Activated naive CD4-positive, alpha-beta T cell (primary cell): ENCODE measurements at places on chromosomes 12 and 14.

- no peak for DNase-seq
These were observed 67.2 kb downstream of the GLT1D1 start for GRCh38 chr12:128920468-128920867.

- no peak for DNase-seq
These were observed 359.8 kb downstream of the BTG1 start for GRCh38 chr12:91785655-91786498.

DNA sequence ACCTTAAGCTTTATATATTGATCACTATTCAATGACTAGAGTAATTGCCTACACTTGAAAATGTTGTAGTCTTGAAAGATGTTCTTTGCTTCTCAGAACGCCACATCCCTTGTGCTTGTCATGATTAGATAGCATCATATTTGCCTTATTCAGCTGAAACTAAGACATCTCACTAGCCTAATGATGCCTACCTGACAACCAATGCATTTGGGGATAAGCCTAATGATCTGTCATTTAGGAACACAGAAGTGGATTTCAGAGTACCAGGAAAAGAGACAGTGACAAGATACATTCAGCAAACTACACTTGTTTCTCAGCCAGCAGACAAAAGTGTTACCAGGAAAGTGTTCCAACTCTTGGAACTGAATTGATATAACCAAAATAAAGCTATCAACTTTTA lies 83.7 kb downstream of the ARMH4 start:
- DNase-seq = no peak

DNA sequence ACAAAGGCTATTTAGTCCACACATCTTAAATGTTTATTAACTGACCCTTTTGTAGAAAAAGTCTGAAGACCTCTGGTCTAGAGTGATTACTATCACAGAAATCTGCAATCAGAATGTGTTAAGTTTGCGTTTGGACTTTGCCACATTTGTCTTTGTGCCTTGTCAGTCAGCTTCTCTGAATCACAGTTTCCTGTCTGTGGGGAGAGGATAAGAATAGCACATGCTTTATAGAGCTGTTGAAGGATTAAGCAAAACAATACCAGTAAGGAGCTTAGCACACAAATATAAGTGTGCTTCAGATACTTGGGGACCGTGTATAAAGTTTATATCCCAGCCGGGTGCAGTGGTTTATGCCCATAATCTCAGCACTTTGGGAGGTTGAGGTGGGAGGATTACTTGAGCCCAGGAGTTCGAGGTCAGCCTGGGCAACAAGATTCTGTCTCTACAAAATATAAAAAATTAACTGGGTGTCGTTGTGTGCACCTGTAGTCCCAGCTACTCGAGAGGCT lies 63.0 kb upstream of the BTG1 start:
- peak; percentile 7 for DNase-seq

- no peak for DNase-seq
These were observed 837.4 kb upstream of the USP15 start for GRCh38 chr12:61422786-61423185.

GRCh38 chr14:53310412-53310811 lies 157.3 kb upstream of the DDHD1 start:
- DNase-seq = no peak

GRCh38 chr12:70248876-70249275 lies 5.6 kb downstream of the CNOT2 start:
- no peak for DNase-seq

GRCh38 chr12:17334784-17335183 lies 728.8 kb upstream of the LMO3 start:
- no peak for DNase-seq

GRCh38 chr12:130454296-130454695 lies 116.6 kb downstream of the PIWIL1 start:
- no peak for DNase-seq

- no peak for DNase-seq
These were observed 41.7 kb downstream of the NPAS3 start for GRCh38 chr14:32980178-32980901.

DNA sequence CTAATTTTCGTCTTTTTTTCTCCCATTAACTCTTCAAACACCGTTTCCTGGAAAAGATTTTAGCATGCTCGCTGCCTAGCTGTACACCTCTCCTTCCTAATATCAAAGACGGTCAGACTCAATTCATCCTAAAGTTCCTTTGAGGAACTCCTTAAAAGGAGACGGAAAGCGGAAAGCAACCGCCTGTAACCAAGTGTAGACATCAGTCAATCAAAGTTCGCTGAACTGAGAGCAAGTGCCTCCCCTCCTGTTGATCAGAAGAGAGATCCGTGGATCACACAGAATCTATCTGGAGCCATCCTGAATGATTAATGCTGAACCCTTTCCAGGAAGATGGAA lies 412 bp upstream of the TEP1 start:
- DNase-seq = no peak
